ENCODE measurements at places on chromosomes 4 and X. TPM values are rescaled to one million over a fixed set of nuclear protein-coding genes. Genes with fewer than 3 reads are reported as not detected.

DNA sequence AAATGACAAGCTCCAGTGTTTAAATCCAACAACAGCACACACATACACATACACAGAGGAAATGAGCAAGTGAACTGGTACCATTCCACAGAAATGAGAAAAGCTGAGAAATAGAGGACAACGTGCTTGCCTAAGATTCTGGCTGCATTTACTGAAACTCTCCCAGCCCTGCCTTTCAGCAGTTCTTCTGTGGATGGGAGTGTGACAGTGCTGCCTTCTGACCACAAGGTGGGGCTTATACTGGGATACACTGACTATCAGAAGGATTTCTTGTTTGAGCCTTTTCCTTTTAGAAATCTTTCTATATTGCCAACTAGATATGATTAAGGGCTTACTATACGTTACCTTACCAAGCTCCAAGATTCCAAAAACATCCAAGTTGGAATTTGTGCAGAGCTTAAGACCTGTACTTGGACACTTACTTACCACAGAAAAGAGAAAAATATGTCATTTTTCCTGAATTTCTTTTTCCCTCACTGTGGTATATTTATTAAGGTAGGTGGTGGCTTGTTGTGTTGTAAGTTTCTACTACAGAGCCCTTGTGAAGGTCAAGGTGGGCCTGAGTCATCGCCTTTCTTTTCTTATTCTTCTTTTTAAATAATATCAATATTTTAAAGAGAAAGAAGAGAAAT, 10.7 kb upstream of the CXCL8 start:
- peak; percentile 30 for DNase-seq

DNA sequence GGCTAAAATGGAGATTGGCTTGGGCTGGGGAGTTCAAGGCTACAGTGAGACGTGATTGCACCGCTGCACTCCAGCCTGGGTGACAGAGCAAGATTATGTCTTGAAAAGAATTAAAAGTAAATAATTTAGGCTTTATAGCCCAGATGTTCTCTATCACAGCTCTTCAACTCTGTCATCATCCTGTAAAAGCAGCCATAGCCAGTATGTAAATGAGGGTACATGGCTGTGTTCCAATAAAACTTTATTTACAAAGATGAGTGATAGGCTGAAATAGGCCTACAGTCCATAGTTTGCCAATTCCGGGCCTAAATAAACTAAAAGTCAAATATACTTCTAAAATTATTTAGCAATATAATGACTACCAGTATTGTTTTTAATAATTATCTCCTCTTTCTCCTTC, 9.2 kb downstream of the RRH start:
- DNase-seq = no peak

DNA sequence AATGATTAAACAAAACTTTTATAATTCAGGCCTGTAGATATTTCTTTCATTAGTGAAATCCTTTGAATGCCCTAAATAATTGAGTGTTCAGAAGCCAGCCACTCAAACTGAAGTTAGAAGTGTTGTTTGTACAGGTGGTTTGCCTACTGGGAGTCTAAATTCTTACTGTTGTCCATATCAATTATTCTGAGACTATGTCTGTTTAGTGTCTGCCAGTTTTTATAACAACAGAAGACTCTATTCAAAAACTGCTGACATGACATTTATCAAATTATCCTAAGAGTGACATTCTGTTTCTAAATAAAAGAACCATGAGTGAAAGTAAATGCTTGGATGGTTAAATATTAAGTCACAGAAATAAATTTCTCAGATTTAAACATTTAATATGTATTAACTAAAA, 375.1 kb downstream of the FAT4 start:
- DNase-seq = no peak

DNA sequence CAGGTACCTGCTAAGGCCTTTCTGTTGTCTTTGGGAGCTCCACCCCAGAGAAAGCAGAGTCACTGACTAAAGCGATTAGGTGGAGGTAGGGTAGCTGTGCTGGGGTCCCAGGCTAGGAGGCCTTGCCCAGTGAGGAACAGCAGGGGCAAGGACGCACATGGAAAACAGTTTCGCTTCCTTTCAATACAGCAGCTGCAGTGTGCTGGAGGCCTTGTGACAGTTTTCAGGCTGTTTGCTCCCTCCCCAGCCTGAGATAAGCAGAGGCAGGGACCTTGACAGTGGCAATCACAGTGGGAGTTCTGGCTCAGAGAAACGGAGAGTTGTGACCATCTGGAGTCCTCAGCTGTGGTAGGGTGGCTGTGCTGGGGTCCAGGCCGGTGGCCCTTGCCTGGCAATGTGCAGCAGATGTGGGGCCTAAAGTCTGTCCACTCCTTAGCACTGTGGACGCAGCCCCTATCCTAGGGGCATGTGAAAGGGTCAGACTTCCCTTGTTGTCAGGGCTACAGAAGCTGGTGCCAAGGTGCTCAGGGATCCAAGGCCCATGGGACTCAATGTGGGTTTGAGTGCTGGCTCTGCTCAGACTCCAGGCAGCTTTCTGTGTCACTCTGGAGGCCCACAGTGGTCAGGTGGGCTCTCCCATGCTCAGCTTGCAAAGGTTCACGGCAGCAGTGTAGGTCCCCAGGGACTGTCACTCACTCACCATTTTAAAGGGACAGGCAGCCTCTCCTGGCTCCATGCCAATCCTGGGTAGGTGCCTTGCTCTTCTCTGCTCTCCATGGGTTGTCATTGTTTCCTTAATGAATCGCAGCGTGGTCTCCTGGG, 534.9 kb upstream of the FMR1 start:
- DNase-seq = peak; percentile 23

DNA sequence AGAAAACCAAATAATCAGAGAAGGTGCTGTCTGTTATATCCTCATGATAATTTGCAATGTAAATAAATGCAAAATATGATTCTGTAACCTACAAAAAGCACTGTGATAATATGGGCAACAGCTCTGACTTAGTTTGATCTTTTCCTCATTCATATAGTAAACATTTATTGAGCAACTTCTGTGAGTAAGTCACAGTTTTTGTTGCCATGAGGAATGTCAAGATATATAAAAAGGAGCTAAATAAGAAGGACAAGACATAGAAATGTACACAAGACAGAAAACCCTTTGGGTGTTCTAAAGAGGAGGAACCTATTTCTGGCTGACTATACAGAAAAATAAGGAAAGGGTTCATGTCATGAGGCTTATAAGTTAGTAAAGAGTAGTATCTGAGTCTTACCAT, 44.3 kb downstream of the ARSJ start:
- no peak for DNase-seq

DNA sequence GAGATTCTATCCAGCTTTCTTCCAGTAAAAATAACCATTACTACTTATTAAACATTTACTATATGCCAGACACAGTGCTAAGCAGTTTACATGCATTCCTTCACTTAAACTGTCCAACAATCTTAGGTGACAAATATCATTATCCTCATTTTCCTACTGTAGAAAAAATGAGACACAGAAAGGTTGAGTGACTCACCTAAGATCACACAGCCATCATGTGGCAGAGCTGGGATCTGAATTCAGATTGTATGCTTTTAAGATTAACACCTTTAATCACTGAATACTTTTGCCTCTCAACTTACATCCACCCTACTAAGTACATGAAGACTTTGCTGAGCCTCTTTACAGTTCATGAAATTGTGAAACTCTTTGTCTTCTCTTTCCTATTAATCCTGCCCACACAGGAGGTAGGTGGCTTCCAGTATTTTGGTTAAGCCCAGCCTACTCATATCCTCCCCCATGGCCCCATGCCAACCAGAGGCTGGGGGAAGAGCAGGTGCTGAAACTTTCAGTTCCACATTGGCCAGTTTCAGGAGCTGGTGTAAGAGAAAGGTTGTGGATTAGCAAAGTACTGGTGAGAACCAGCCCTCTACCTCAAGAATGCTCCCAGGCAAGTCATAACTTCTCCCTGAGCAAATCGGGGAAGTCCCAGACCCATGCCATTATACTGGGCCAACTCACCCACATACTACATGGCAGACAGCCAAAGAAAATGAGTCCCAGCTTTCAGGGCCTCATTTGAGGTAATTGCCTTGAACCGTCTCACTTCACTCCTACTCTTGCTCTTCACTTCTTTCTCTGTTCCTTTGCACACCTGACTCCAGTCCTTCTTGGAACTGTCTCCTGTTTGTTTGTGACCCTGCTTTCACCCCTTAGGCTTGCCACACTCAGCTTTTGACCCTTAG, 211.1 kb downstream of the GUCY2F start:
- no peak for DNase-seq

DNA sequence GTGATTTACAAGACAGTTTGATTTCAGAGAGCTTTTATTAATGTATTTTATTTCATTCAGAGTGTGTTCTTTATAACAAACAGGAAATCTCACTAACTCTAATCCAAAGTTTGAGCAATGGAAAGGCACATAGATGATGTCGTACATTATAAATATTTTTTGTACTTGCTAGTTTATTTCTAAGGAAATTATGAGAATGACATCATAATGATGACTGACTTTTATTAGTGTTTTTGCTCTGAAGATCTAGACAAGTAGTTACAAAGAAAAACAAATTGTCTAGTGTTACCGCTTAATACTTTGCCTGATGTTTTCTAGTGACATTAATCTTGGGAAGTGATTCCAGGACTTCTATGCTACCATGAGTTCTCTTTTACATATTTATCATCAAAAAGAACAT, 43.2 kb downstream of the HHIP start:
- DNase-seq = no peak

Gene HTRA3
- 0.14 TPM for total RNA-seq

Gene MAGEA8
- not detected for total RNA-seq

Gene SLC49A3
- total RNA-seq = not detected

Gene CFP
- 0.27 TPM for total RNA-seq

Gene GDPD2
- total RNA-seq = 0.54 TPM

Data from G401 (cell line).